ENCODE measurements at places on chromosomes 6 and 20. TPM values are rescaled to one million over a fixed set of nuclear protein-coding genes. Genes with fewer than 3 reads are reported as not detected.

DNA sequence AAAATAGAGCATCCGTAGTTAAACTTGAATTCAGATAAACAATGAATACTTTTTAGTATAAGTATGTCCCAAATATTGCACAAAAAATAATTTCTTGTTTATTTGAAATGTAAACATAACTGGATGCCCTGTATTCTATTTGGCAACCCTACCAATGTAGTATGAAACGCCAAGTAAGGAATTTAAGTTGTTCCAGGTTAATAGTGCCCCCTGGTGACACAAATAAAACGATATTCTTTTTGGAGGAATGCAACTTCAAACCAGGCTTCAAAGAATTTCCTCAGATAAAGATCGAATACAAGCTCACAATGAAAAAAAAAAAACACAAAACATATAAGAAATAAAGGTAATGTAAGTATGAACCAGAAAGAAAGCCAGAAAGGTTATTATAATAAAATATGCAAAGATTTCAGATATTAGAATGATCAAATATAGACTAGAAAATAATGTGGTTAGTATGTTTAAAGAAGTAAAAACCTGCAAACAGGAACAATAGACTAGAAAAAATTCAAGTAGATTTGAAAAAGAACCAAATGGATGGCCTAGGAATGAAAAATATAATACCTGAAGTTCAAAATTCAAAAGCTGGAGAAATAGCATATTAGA lies 18.4 kb upstream of the AKAP7 start:
- DNase-seq = no peak

- DNase-seq = no peak
These were observed 214.4 kb downstream of the RNF144B start for GRCh38 chr6:18601516-18602020.

DNA sequence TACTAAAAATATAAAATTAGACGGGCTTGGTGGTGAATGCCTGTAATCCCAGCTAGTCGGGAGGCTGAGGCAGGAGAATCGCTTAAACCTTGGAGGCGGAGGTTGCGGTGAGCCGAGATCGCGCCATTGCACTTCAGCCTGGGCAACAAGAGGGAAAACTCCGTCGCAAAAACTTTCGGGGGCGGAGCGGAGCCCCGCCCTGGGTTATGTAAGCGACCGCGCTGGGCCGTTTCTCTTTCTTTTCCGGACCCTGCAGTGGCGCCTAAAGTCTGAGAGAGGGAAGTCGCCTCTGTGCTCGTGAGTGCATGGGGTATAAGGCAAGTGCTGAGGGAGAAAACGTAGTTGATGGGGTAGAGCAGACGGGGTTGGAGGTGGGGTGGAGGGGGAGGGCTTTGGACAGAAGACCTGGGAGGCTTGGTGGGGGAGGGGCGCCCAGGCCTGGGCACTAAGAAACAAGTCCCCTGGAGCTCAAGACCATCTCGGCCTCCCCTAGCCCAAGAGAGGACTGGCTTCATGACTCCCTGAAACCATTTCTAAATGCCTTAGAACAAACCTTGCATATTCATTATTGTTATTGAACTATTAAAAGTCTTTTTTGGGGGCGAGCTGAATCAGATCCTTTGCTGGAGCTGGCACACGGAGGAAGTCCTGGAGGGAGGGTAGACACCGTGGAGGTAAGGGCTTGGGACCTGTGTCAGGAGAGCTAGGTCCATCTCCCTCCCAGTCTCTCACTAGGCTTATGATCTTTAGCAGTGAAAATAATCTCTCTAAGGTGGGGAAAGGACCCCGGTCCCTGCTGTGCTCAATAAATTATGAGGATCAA lies 2.7 kb upstream of the MICA start:
- peak; percentile 36 for DNase-seq

- DNase-seq = no peak
These were observed 103.4 kb downstream of the PDE10A start for GRCh38 chr6:165559632-165560031.

Gene LY6G6D
- total RNA-seq = 10.3 TPM

Gene C20orf204
- 0.39 TPM for total RNA-seq

Gene TFAP2A
- total RNA-seq = 25.0 TPM

- DNase-seq = no peak
These were observed 94.9 kb downstream of the RFX6 start for GRCh38 chr6:116971959-116972358.

DNA sequence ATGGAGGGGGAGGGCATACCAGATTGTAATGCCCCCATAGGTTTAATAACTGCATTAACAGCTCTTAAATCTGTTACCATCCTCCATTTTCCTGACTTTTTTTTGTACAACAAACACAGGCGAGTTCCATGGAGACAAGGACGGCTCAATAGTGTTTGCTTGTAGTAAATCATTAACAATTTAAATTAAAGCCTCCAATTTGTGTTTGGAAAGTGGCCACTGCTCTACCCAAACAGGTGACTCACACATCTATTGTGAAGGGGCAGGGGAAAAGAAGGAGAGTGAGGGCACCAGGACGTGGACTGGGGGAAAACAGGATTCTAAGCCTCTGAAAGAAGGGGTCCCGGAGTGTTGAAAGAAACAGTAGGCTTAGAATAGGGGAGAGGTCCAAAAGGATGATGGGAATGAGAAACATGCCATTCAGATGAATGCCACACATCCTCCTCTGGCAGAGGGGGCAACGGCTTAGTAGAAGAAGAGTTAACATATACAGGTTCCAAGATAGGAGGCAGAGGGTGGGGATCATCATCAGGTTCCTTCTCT lies 6.9 kb downstream of the GLYATL3 start:
- DNase-seq = no peak

DNA sequence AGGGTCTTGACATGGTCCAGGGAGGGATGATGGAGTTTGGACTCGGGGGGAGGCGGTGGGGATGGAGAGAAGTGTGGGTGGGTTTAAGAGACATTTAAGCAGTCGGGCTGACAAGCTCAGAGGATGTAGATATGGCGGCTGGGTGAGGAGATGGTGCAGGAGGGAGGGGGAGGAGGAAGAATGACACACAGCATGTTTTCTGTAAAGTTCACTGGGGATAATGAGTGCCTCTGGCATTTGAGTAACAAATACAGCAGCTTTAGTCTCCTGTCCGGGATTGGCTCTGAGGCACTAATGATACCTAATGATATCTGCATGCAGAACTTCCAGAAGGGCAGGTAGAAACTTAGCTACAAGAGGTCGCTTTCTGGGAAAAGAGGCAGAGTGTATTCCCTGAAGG lies 107.8 kb downstream of the DHX35 start:
- no peak for DNase-seq

DNA sequence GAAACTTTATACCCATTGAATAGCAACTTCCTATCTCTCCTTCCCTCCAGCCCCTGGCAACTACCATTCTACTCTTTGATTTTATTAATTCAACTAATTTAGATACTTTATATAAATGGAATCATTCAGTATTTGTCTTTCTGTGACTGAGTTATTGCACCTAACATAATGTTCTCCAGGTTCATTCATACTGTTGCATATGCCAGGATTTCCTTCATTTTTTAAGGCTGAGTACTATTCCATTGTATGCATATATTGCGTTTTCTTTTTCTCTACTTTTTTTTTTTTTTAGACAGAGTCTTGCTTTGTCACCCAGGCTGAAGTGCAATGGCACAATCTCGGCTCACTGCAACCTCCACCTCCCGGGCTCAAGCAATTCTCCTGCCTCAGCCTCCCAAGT lies 49.5 kb upstream of the BEND6 start:
- no peak for DNase-seq

DNA sequence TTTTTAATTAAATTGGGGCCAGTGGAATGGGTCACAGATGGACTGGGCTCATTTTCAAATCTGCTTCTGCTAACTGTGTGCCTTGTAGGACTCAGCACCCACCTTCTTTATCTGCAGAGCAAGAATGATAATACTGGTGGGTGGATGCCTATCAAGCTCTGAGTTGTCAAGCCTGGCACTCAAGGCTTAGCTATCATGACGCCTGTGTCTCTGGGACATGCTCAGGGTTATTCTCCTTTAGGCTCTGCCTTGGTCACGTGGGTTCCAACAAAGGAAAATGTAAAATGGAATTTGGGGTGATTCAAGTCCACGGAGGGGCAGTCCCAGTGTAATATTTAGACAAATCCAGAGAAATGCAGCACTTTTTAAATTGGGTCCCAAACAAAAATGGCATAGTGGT lies 202.3 kb downstream of the TSHZ2 start:
- no peak for DNase-seq

DNA sequence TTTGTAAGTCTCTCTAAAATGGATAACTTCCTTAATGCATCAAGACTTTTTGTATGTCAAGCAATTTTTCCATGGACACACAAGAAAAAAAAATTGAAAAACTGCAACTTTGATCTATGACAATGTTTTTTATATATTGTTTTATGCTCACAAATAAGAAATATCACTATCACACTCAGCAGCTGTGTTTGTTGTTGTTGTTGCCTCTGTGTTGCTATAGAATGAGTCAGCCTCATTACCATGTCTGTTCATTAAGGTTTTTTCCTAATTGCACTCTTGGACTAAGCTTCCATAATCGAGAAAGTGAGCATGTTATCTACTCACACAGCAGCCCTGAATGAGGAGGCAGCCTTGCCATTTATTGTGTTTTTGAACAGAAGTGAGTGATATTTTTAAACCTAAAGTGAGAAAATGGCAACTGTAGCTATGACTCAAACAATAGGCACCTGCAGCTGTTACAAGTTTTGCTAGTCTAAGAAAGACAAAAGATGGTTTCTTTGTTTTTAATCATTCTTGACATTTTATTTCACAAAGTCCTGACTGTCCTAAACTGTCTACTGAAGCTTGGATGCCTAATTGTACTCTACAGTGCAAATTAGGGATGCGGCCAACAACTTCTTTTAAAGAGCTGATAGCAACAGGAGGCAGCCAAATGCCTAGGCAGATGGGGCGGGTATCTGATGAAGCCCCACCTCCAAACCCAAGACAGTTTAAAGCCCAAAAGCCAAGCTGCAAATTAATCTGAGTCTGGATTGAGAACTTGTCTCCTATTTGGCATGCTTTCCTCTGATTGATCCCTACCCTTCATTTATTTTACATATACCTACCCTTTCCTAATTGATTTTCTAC lies 77.9 kb upstream of the DOK5 start:
- DNase-seq = no peak

- DNase-seq = no peak
These were observed 230.9 kb downstream of the SYNDIG1 start for GRCh38 chr20:24700166-24700860.

DNA sequence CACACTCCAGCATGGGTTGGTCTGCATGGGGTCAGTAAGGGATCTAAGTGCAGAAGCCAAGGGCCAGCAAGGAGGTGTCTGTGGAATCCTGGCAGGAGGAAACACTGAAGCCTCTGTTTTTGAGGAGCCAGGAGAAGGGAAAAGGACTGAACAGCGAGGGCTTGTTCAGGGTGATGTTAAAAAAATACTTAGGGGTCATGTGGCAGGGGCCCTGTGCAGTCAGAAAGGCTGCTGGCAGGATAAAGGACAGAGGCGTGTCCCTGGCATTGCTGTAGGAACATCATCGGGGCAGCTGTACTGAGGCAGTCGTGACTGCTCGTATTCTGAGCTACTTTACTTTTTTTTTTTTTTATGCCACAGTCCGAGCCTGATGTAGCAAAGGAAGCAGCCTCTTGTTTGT lies 127.1 kb upstream of the ZFP64 start:
- no peak for DNase-seq

Gene ROMO1
- total RNA-seq = 102 TPM

DNA sequence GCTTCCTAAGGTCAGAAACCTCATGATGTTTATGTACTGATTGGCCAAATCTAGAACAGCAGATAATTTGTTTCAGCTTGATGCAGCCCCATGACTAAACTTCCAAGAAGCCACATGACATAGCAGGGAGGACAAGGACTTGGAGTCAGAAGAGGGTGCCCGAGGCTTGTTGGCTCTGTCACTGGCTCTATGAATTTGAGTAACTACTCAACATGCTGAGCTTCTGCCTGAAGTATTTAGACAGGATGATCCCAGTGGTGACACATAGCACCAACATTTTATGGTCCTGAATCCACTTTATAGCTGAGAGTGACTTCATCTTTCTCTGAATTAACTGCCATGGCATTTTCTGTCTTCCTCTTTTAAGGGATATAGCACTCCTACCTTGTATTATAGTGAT lies 13.5 kb upstream of the TBX18 start:
- DNase-seq = no peak

Gene DNMT3B
- 2.5 TPM for total RNA-seq

GRCh38 chr6:20802596-20802995 lies 268.3 kb downstream of the CDKAL1 start:
- DNase-seq = no peak

- DNase-seq = no peak
These were observed 45.5 kb downstream of the CEP43 start for GRCh38 chr6:167044696-167045095.

Gene OXT
- not detected for total RNA-seq

- peak; percentile 19 for DNase-seq
These were observed 1.3 kb upstream of the SIRPA start for GRCh38 chr20:1893721-1894470.

Gene NKAIN2
- 0.59 TPM for total RNA-seq

- DNase-seq = no peak
These were observed 54.5 kb downstream of the IPCEF1 start for GRCh38 chr6:154301839-154302752.
